ENCODE measurements at places on chromosomes 2 and 18.

DNA sequence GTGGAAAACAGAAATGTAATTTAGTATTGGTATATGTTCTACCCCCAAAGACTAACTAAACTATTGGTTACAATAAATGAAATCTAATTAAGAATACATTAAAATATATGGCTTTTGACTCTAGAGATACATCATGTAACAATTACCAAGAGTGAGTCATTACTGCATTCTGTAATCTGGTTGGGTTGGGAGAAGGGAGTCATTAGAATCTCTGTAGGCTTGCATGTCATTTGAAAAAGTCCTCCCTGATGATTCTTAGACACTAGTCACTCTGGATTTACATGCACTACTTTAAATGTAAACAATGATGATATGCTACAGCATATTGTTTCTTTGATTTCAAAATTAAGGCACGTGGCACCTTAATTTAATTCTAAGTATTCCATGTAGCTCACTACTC lies 293.4 kb upstream of the CHST9 start:
- DNase-seq, result no peak

GRCh38 chr2:128389388-128390086 lies 70.9 kb upstream of the HS6ST1 start:
- DNase-seq, result no peak

DNA sequence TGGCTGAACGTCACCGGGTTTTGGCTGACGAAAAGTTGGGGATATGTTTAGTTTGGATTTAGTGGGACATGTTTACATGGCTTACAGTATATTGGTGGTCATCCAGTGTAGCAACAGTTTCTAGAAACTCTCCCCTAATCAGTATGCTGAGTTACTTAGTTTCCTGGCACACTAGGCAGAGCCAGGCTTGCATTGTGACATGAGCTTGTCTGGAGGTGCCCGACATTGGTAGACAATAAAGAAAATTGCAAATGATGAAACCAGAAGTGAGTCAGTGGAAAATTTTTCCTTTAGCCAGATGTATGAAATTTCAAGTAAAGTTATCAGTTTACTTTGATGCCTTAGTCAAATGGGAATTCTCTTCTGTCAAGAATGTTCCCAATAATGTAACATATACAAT lies 276.1 kb downstream of the RDH14 start:
- no peak for DNase-seq

- DNase-seq, result no peak
These were observed 60.0 kb downstream of the CEP192 start for GRCh38 chr18:13051159-13051558.

DNA sequence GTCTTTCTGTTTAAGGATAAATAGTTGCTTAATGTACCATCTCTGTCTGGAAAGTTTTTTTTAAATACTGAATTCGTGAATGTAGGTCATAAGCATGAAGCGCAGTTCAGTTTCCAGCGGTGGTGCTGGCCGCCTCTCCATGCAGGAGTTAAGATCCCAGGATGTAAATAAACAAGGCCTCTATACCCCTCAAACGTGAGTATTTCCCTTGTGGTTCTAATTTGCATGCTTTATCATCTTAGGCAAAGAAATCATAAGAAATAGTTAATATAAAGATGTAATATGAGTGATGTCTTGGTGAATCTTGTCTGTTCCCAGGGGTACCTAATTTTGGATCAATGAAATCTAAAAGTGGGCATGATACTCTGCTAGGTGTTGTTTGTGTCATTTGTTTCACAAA lies 1.5 kb downstream of the NDC80 start:
- no peak for DNase-seq

DNA sequence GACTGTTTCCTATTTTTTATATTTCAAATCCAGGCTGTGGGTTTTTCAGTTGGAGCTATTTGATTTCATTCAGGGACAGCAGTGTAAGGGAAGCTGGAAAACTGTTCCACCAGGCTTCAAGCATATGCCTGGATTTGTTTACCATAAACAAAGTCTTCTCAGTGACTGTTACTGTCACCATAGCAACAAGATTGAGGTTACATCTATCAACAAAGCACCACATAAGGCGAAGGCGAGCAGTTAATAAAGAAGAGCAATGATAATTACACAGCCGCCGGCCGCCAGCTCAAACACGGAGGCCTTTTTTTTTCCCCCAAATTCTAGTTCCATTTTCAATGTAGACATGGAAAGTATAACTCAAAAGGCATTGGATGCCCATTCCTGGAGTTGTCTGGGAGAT lies 553.7 kb upstream of the SYT4 start:
- no peak for DNase-seq

DNA sequence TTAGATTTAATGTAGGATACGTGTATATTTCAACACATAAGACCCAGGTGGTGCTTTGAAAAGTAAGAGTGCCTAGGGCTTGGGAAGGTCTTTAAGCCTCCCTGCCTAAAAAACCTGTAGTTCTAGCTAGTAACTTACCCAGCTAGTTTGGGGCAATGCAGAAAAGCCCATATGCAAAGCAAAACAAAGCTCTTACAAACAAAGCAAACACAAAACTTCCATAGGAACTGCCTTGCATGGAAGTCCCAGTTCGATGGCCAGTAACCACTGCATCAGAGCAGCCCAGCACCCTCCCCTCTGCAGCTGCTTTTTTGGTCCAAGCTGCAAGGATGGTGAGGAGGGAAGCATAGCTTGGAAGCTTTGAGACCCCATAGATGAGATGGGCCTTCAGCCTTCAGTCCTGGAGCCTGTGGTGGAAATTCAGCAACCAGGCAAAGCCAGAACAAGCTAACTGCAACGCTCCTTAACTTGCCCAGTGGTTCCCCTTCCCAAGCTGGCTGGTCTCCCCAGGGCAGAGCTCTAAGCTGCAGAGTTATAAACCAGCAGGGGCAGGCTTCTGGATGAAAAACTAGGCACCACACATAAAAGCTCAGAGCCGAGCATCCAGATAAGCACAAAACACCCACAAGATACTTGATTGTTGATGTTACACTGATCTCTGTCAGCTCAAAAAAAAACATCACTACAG lies 16.2 kb downstream of the C2orf76 start:
- DNase-seq, result no peak

DNA sequence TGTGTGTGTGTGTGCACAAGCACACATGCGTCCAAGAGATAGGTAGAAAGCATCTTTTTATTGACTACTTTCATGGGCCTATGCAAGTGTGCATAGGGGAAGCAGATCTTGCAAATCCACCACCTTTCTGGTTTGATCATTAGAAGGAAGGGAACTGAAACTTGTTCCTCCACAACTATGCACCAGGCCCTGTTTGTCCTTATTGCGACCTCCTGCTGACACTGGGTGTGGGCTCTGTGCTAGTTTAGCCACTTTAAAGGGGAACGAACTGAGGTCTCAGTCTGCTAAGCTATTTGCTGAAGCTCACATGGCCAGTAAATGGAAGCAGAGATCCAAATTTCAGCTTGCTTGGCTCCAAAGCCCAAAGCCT lies 32.1 kb upstream of the INSIG2 start:
- no peak for DNase-seq

DNA sequence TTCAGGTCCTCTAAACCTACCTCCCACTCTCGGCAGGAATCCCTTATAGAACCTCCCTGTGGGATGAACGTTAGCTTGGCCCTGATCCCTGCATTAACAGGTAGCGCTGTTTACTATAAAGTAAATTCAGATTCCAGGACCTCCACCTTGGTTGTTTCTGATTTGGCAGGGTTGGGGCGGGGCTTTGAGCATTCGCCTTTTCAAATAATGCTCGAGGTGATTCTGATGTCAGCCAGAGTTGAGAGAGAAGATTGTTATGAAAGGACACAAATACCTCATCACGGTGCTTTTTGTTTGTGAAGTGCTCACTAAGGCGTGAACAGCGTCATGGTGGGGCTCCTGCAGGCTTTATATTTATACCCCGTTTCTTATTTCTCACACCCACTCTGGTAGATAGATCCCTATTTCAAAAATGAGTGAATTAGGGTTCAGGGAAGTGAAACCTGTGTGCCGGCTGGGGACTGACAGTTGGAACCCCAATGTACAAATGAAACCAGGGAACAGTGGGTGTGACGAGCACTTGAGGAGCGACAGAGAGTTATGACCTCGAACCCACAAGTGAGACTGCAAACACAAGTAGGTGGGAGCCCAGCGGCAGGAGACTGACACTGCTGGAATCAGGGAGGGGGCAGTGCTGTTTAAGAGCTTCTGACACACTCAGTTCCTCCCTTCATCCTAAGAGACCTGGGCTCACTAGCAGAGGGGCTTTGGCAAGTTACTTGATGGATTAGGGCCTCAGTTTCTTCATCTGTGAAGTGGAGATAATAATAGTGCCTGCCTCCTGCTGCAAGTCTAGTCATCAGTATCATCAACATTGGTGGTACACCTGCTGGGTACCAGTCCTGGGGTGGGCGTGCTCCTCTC lies 14.2 kb upstream of the CXCR4 start:
- DNase-seq, result peak; percentile 63

- DNase-seq, result no peak
These were observed 62.4 kb downstream of the WDPCP start for GRCh38 chr2:63525905-63526304.

DNA sequence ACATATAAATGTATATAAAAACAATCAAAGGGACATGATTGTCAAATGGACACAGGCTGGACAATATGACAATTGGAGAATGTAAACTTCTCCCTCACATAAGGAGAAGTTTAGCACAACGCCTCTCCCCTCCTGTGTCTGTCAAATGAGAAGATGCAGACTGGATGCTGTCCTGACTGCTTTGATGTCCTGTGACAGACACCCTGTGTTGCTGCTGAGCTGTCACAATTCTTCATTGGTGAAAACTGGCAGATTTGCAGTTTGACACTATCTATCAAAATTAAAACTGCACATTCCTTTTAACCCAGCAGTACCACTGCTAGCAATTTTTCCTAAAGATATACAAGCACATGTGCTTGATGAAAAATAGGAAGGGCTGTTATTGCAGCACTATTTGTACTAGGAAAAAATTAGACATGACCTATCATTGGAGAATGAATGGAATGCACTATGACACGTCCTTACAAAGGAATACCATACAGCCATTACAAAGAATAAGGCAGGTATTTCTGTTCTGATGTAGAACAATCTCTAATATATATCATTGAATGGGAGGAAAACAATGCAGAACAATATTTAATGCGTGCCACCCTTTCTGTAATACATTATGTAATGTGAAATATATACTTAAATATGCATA lies 12.4 kb downstream of the DPYSL5 start:
- DNase-seq, result no peak

DNA sequence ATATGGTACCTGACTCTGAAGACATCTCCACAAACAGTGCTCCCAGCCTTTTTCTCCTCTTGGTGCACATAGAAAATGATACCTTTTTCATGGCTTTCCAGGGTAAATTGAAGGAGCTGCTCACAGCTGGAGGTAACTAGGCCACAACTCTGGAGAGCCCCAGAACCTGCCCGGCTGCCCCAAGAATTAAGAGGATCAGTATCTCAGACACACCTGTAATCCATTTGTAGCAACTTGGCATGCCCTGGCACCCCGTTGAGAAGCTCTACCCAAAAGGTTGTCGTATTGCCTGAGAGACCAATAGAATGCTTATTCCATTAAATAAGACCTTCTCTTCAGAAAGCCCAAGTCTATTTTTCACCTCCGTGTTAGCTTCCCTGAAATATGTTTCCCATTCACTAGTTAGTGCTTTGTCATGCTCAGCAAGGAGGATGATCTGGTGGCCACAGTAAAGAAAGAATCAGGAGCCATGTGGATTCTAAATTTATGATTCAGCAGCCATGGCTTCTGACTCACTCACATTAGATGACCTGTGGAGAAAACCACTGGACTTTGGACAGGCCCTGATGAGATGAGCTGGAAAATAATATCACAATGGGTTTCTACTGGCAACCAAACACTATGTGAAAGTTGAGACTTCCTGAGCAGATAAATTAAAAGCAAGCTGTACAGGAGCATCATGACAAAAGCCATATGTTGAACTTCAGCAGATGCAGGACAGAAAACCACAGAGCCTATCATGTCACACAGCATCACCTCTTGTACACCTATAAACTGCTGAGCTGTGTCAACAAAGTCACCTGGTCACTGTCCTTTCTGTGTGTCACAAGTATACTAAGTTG lies 253.3 kb upstream of the OSR1 start:
- no peak for DNase-seq

DNA sequence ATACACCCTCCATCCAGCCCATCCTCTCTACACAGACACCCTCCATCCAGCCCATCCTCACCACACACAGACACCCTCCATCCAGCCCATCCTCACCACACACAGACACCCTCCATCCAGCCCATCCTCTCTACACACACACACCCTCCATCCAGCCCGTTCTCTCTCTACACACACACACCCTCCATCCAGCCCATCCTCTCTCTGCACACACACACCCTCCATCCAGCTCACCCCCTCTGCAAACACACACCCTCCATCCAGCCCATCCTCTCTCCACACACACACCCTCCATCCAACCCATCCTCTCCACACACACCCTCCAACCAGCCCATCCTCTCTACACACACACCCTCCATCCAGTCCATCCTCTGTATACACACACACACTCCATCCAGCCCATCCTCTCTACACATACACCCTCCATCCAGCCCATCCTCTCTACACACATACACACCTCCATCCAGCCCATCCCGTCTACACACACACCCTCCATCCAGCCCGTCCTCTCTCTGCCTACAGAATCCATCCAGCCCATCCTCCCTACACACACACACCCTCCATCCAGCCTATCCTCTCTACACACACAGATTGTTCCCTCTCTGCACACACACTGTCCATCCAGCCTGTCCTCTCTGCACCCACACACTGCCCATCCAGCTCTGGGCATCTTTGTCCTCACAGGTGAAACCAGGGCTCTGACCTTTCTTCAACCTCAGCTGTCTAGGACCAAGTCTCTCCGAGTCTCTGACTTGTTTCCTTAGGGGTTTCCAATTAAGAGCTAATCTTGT lies 81.2 kb downstream of the EIPR1 start:
- no peak for DNase-seq

GRCh38 chr2:10963155-10963554 lies 51.4 kb downstream of the KCNF1 start:
- no peak for DNase-seq

DNA sequence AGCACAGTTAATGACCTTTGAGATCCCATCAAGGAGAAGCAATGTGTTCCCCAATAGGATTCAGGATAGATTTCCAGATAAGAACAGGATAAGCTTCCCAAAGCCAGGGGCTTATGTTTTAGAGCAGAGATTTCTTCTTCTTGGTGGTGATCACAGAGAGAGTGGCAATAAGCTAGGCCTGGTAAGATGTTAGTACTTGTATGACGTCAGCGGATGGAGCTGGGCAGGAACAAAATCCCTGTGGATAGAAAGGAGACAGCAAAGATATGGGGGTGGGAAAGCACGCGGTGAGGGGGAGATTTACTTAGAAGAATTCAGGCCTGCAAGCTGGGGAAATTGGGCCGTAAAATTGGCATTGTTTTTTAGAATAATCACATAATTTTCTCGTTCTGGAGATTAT lies 323.0 kb downstream of the MTX2 start:
- no peak for DNase-seq

GRCh38 chr2:173075781-173076580 lies at the start of gene MAP3K20:
Gene MAP3K20 (plus strand): TSS chr2:173075846. CDS start chr2:173091032, 15,186 bp downstream.
- DNase-seq, result peak; percentile 56

- no peak for DNase-seq
These were observed 369.2 kb downstream of the NYAP2 start for GRCh38 chr2:225768741-225769140.

GRCh38 chr2:216497382-216498069 lies 1.1 kb upstream of the RPL37A start:
- no peak for DNase-seq

All from stimulated activated CD4-positive, alpha-beta T cell treated with anti-CD3 and anti-CD28 coated beads, Interleukin-2, amount 100 ng/mL, for 24 hours (primary cell).